Right renal pelvis (tissue), 4 donors: ENCODE measurements at places on chromosomes 2 and 18. TPM values are rescaled to one million over a fixed set of nuclear protein-coding genes. Genes with fewer than 3 reads are reported as not detected.

GRCh38 chr2:213104092-213104902 lies 47.1 kb downstream of the IKZF2 start:
- DNase-seq, result no peak

- no peak for DNase-seq
Observed at GRCh38 chr2:22454826-22455485, 930.0 kb upstream of the KLHL29 start.

- no peak for DNase-seq
Observed at GRCh38 chr2:64481665-64482064, 27.7 kb downstream of the LGALSL start.

- no peak for DNase-seq
Observed at GRCh38 chr2:34670482-34670881, 1071.4 kb upstream of the FAM98A start.

DNA sequence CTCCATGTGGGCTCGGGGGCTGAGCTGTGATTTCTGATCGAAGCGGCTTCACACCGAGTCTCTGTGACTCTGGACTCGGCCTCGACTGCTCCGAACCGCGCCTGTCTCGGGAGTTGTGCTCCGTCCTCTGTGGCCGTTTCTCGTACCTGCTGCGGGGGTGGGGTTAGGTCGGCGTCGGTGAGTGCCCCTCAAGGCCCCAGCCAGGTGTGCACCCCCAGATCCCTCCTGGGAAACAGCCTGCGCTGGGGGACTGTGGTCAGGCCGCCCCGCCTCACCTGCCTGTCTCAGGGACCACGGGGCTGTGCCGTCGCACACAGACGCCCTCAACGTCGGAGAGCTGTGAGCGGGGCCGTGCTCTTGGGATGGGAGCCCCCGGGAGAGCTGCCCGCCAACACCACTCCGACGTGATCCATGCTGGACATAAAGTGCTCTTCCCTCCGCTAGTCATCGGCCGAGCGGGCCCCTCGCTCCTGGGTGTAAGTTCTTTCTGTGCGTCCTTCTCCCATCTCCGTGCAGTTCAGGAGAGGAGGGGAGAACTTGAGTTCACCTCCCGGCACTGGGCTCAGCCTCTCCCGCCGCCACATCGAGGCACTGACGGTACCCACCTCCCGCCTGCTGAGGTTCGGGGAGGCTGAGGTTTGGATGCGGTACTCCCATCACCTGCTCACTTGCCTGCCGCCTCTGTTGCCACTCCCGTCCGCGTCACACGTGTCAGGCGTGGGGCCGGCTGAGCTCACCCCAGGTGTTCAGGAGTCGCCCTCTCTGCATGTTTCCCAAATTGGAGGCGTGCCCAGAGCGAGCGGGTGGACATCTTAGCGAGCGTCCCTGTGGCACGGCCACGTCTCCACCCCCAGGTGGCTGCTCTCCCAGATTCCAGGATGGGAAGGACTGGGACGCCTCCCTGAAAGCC lies 55.7 kb downstream of the CTDP1 start:
- no peak for DNase-seq

DNA sequence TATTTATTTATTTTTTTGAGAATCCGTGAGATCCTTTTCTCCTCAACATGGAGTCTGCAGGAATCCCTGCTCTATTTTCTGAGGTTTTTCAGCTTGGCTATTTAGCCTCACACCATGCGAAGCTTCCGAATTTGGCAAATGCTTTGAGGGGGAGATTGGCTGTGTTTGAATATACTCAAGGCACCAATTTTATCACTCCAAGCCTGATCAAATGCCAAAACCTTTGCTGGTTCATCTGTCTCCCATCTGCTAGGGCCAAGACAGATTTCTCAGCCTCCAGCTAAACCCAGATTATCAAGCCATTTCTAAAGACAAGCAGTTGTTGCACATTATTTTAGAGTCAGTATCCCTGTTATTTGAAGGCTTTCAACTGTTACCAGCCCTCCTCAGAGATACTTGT lies 295.7 kb downstream of the XIRP2 start:
- DNase-seq, result no peak

CRACDL gene
- polyA plus RNA-seq, result 3.3 TPM

SRBD1 gene
- 26.6 TPM for polyA plus RNA-seq

OTX1 gene
- not detected for polyA plus RNA-seq

AMER3 gene
- polyA plus RNA-seq, result 0.11 TPM
